ENCODE measurements at places on chromosomes 16 and 17. TPM values are rescaled to one million over a fixed set of nuclear protein-coding genes. Genes with fewer than 3 reads are reported as not detected.

- DNase-seq, result no peak
These were observed 24.8 kb downstream of the STH start for GRCh38 chr17:46023783-46024388.

GRCh38 chr17:35889818-35890773, 9.9 kb upstream of the CCL5 start:
- no peak for DNase-seq

The TBX21 gene
- 53.0 TPM for total RNA-seq

The FBXO39 gene
- not detected for total RNA-seq
